GM23248 (cell line): ENCODE measurements at places on chromosomes 3 and 15.

DNA sequence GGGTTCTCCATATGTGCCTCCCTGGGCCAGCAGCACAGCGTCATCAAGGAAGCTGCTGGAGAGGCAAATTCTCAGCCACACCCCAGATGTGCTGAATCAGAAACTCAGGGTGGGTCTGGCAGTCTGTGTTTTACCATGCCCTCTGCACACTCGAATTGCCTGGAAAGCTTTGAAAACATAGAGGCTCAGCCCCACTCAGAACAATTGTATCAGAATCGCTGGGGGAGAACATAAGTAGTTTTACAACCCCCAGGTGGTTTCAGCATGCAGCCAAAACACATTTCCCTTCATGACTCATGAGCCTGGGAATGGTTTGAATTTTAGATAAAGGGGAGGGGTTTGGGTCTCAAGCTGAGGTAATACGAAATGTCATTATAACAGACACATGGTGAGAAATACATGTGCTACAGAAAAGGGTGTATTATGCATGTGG is 9.6 kb downstream of the TGM4 start:
- peak; percentile 92 for DNase-seq

GRCh38 chr3:45940781-45941365 is 2.4 kb upstream of the CXCR6 start:
- no peak for DNase-seq

DNA sequence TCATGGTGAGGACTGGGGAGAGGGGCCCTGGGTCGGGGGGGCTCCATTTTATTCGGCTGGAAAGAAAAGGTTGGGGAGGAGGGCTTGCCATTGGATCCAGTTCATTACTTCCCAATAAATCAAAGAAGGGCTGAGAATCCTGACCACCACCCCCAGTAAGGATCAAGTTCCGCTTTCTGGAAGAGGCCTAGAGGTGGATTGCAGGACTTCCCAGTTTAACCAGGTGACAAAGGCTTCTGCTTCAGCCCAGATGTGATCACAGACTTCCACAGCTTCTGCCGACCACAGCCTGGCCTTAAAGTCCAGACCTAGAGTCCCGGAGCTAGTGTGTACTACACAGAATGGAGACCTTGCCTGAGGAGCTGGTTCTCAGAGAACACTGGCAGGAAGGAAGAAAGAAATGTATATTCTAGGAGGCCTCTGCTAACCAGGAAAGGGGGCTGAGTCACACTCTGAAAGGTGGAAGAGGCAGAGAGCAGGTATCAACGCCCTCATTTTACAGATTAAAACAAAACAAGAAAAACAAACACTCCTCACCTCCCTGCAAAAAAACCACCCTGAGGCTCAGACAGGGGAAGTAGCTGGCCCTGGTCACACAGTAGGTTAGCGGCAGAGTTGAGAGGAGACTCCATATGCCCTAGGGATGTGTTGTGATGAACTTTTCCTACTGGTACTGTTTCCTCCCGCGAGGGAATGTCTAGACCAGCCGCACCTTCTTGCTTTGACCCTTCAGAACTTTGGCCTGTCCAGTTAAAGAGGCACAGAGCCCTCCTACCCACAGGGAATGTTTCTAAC is 1.1 kb upstream of the CEMIP start:
- DNase-seq: peak; percentile 27

- DNase-seq: no peak
Measured at GRCh38 chr3:134628884-134629283, 21.9 kb downstream of the KY start.

- no peak for DNase-seq
Measured at GRCh38 chr15:42876224-42876623, 44.4 kb downstream of the TTBK2 start.

DNA sequence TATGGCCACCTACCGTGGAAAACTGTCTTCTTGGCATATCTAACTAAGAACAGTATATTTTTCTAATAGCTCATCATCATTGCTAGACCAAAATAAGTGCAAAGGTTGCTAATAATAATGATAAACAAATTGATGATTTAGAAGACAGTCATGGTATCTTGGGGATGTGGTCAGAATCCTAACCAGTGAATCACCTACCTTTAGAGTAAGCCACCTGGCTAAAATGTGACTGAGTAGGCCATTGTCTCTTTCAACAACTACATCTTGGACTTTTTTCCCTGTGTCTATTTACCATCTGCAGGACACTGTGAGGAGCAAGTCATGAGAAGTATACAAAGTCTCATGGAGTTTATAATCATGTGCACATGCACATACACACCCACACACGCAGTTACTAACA is 273.5 kb upstream of the SEMA6D start:
- no peak for DNase-seq

GRCh38 chr3:56254835-56255234 is 213.4 kb downstream of the ERC2 start:
- DNase-seq: peak; percentile 18

DNA sequence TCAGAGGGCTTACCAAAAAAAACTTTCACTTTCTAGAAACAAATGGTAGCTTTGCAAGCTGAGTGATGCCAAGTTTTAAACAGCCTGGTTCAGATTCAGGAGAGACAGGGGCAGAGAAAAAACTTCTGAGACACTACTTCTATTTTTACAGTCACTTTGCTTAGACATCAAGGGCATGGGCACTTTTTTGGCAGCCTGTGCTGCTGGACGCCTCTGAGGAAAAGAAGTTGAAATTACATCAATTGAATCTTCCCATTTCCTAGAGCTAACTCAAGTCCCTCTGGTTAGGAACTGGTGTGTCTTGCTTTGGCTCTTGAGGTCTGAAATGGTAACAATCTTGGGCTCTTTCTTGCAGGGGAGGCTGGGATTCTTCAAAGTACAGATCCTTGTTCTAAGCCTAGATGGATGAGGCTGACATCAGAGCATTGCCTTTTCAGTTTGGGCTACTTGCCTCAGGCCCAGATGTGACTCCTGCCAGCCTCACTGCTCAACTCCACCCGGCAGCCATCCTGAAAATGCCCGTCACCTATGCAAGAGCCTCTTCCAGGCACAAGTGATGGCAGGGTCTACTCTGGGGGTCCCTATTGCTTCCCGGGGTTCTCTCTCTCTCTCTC is 357.5 kb downstream of the FOXP1 start:
- peak; percentile 38 for DNase-seq

DNA sequence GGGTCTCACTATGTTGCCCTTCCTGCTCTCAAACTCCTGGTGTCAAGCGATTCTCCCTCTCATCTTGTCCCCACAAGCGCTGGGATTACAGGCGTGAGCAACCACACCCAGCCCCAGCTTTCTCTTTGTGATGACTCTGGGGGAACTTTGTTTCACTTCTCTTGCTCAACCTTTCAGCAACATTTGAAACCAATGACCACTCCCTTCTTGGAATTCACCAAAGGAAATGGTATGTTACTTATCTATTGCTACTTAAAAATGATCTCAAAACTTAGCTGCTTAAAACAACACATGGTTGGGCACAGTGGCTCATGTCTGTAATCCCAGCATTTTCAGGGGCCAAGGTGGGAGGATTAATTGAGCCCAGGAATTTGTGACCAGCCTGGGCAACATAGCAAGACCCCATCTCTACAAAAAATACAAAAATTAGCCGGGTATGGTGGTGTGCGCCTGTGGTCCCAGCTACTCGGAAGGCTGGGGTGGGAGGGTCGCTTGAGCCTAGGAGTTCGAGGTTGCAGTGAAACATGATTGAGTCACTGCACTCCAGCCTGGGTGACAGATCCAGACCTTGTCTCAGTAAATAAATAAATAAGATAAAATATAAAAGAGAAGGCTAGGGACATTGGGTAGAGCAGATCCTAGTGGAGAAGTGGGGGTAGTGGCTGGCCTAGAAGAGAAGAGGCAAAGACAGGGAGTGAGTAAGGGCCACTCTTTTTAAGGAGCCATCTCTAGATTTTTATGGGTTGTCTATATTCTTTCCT is 10.3 kb upstream of the COPG1 start:
- peak; percentile 82 for DNase-seq

DNA sequence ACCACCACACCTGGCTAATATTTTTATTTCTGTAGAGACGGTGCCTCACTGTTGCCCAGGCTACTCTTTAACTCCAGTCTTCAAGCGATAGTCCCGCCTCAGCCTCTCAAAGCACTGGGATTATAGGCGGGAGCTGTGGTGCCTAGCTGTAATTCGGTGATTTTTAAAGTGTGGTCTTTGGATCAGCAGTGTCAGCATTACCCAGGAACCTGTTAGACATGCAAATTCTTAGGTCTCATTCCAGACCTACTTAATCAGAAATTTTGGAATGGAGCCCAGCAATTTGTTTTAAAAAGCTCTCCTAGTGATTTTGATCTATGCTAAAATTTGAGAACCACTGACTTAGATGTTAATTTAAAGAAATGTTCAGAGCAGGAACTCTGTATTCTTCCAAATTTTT is 51.9 kb downstream of the GOLM2 start:
- DNase-seq: peak; percentile 89

GRCh38 chr3:194312186-194312742 is 38.9 kb downstream of the CPN2 start:
- DNase-seq: no peak

DNA sequence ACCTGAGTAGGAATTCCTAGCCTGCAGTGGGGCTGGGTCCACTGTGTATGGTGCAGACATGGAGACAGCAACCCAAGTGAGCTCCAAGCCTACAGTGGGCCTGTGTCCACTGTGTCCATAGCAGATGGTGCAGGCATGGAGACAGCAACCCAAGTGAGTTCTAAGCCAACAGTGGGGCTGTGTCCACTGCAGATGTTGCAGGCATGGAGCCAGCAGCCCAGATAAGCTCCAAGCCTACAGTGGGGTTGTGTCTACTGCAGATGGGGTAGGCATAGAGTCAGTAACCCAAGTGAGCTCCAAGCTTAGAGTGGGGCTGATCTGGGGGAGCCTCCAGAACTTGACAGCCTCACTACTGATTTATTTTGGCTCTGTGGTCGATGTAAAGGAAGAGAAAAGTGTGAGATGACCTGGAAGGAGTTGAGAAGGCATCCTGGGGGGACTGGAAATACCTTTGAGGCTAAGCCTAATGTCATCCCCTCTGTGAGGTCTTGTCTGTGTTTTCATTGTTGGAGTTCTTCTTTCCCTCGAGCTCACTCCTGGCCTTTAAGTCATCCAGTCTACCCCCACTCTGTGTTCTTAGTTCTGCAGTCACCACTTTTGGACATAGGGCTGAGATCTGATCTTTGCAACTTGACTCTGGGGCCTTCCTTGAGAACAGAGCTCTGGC is 22.4 kb upstream of the IL16 start:
- DNase-seq: no peak

DNA sequence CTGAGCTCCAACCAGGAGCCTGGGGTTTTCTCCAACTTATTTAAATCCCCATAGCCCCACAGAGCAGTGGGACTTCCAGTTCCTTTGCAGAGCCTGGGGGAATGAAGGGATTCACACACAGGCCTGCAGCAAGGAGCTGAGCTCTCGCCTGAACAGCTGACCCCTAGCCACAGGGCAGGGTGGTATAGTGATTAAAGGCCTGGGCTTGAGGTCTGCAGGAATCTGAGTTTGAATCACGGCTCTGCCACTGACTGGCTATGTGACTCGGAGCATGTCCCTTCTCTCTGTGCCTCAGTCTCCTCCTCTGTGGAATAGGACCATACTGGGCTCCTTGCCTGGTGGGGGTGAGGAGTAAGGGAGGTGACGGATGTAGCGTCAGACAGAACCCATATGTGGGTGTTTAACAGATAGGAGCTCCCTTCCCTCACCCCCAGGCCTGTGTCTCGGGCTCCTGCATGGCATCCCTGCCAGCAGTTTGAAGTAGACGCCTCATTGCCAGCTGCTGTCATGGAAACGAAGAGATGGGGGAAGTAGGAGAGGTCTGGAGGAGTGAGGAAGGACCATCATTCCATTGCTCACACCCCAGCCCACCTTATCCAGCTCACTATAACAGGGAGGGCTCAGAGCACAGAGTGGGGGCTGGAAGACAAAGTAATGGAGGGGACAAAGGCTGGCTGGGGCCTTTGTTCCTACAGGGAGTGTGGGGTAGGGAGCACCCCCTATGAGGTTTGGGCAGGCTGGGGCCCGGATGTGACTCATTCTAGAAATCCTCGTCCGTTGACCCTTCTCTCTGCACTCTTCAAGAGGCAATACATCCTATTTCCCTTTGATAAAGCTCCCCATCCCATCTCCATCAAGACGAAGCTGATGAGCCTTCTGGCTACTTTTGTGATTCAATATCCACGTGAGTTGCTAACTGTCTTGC is 14.8 kb downstream of the HRH1 start:
- DNase-seq: no peak

GRCh38 chr3:87236093-87236492 is 9.0 kb downstream of the CHMP2B start:
- no peak for DNase-seq

- DNase-seq: no peak
Measured at GRCh38 chr15:52529341-52529924, 753 bp upstream of the MYO5A start.

DNA sequence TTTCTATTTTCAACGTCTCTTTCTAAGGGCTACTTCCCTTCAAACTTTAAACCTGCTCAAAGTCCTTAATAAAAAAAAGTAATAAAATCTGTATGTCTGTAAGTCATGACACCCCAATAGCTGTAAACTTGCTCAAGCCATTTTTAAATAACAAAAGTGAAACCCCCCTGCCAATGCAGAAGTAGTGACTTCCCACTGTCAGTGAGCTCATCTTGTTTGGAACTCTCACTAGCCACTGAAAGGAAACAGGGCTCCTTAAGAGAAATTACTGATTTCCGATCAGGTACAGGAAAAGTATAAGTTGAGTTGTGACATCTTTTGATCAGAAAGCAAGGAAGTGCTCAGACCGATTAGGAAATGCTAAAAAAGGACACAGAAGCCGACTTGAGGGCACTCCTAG is 27.6 kb upstream of the GPR171 start:
- DNase-seq: no peak

- DNase-seq: no peak
Measured at GRCh38 chr15:66095871-66096687, 157.5 kb downstream of the MEGF11 start.

DNA sequence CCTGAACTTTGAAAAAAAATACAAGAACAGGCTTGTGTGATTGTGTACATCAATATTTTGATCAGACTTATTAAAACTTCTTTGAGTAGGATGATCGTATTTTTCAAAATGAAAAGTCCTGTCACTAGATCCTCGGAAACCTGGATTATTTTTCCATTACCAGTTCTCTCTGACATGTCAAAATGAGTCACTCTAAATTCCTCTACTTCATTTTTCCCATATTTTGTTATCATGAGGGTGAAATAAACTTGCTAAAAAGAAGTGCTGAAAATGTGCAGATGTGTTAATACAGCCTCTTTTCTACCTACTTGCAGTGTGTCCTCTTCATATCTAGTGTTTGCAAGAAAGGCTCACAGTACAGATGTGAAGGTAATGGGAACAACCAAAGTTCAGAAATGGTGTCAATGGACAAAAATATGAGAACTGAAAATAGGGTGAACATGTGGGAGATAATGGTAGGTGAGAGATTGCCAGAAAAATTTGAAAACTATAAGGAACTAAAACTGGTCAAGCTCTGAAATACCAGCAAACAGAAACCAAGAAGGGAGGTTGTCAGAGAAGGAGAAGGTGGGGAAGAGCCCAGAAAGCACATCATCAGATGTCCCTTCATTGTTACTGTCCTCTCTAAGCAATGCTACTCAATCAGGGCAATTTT is 108.2 kb downstream of the EOMES start:
- peak; percentile 70 for DNase-seq
